DMS79 treated with DMSO at 0.1 percent for 48 hours (cell line): ENCODE measurements at places on chromosomes 11 and 22.
A peak's percentile ranks its signal among the peaks of the same experiment; 100 is the strongest.

- DNase-seq = no peak
Observed at GRCh38 chr11:61912991-61913698, 4.2 kb downstream of the RAB3IL1 start.

- DNase-seq = no peak
Observed at GRCh38 chr11:66476841-66477251, 3.4 kb upstream of the DPP3 start.

DNA sequence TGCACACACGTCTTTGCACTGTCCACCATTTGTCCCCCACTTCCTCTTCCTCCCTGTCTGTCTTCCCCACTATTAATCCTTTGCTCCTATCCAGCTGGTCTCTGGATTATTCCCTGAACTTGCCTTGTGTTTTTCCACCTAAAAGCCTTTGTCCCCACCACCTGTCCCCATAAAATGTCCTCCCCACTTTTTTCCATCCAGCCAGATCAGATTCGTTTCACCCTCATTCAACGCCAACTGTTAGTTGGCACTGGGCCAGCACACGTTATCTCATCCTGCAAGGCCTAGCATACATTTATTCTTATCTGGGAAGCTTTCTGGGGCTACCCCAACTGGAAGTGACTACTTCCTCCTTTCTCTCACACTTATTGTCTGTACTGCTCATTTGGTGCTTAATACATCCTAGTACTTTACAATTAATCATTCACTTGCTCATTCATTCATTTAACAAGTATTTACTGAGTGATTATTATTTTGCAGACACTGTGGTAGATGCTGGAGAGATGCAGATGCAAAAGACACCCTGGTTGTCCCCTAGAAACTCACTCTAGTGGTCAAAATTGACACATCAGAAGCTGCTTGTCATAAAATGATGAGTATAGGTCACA is 96.2 kb downstream of the RASSF10 start:
- DNase-seq = peak; percentile 68

DNA sequence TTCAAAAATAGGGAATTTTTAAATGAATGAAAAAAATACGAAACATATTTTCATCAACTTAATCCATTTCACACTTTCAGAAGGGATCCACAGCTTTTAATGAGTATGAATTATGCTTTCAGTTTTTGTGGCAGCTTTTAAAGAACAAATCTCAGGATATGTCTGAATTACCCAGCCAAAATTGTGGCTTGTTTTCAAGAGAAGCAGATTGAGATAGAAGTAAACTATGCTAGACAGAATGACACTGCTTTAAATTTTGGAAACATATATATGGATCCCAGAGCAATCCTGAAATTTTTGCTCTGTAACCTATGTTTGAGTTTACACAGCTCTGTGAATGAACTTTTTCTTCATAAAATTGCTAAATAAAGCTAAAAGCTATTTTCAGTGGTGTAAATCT is 2.4 kb upstream of the HINFP start:
- DNase-seq = no peak

GRCh38 chr11:115761348-115761747 is 257.1 kb upstream of the CADM1 start:
- no peak for DNase-seq

DNA sequence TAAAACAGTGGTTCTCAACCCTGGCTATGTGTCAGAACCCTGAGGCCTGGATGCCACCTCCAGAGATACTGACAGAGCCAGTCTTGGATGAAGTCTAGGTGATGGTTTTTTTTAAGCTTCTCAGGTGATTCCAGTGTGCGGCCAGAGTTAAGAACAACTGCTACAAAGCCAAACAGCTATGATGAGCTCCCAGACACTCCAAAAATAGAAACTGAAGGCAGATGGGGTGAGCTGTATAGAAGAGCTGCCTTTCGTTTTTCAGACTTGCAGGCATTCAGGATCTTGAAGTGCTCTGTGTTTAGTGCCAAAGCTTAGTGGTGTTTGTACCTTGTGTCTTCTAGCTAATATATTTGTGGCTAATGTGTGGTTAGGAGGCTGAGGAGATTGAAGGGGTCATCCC is 14.2 kb downstream of the SCUBE2 start:
- DNase-seq = no peak
